ENCODE measurements at places on chromosomes 11 and 22. TPM values are rescaled to one million over a fixed set of nuclear protein-coding genes. Genes with fewer than 3 reads are reported as not detected.

DNA sequence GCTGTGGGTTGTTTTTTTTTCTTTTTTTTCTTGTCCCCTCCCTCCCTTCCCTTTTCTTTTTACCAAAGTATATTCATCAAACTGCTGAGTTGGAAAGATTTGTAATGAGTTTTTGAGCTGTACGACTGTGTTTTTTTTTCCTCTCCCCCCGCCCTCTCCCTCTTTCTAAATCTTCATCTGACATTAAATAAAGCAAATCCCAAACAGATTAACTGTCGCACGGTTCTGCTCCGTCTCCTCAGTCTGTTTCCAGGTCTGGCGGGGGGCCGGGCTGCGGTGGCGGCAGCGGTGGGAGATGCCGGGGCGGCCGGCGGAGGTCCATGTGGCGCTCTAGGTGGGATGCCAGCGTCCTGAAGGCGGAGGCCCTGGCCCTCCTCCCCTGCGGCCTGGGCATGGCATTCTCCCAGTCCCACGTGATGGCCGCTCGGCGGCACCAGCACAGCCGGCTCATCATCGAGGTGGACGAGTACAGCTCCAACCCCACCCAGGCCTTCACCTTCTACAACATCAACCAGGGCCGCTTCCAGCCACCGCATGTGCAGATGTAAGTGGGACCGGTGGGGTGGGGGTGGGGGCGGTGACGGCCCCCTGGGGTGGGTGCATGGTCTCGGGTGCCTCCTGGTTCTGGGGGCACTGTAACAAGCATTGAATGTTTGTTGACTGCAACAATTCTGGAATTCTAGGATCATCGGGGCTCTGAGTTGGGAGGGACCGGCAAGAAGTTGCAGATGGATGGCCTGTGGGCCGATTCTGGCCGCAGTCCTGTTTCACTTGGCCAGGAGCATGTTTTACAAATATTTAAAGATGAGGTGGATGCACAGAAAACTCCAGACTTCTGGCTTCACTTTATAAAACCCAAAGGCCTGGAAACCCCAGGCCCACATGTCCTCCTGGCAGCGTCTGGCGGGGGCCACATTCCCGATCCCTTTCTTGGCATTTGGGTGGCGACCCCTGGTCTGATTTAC lies 13.1 kb downstream of the MPPED1 start:
- DNase-seq: no peak

DNA sequence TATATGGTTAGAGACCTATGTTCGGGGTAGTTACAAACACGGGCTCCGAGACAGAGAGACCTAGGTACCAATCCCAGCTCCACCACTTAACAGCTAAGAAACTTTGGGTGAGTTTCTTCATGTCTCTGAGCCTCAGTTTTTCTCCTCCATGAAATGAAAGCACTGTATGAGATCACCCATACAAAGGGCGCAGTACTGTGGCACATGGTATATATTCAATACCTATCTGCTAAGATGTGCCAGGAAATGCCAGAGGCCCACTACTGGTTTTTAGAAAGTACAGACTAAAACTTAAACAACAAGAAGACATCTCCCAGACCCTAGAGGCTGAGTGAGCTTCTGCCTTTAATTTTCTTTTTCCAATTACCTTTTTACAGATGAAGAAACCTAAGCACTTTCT lies 69.5 kb downstream of the SLC1A2 start:
- no peak for DNase-seq

The CRYBB2 gene
- not detected for polyA plus RNA-seq

DNA sequence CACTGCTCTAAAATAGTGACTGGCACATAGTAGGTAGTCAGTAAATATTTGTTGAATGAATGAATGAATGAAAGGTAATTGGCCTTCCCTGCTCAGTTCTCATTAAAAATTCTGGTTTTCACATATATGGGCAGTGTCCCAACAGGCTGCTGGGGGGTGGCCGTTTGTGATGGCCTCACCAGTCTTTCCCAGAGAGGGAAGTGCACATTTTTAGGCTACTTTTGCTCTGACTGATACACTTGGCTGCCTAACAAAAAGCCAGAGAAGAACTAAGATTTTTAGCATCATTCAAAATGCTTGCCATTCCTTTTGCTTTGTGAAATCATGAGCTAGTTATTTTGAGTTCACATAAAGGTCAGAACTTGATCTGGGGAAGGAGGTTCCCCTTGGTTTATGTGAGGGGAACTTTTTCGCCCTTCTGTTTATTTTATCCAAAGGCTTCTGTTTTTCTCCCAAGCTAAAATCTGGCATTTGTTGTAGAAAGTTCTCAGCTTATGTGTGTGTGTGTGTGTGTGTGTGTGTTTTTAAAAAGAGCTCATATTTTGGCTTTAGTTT lies 83.1 kb downstream of the PTPRJ start:
- DNase-seq: no peak

DNA sequence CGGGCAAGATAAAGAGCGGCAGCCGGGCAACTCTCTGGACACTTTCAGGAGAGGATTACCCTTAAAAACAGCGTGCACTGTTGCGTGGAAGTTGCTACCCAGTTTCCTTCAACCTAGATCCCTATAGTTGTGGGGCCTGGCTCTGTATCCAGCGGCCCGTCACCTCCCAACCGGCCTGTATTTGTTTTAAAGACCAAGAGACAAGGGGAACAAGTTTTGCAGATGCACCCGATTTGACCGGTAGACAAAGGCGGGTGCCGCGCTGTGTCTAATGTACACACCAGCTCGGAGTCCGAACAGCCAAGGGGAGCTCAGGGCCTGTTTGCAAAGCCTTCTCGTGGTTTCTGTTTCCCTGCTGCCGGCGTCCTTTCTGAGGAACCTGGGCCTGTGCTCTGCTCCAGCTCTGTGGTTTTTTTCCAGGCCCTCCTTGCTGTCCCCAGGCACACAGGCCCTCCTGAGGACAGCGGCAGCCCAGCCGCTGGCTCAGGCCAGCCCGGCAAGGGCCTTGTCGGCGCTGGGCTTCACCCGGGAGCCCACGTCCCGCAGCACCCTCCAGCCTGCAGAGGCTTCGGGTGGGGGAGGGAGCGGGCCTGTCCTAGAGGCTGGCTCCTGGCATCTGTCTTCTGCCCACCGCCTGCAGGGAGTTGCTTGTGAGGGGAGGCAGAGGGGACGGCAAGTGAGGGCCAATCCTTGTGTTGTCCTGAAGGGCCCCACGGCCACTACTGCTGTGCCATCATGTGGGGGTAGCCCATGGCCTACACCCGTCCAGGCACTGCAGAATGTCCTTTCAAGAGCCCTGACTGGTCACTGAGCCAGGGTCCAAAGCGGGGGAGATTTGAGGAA lies 1.4 kb downstream of the TBX1 start:
- DNase-seq: no peak

GRCh38 chr22:20428496-20429253 lies 8.9 kb downstream of the SCARF2 start:
- DNase-seq: no peak

DNA sequence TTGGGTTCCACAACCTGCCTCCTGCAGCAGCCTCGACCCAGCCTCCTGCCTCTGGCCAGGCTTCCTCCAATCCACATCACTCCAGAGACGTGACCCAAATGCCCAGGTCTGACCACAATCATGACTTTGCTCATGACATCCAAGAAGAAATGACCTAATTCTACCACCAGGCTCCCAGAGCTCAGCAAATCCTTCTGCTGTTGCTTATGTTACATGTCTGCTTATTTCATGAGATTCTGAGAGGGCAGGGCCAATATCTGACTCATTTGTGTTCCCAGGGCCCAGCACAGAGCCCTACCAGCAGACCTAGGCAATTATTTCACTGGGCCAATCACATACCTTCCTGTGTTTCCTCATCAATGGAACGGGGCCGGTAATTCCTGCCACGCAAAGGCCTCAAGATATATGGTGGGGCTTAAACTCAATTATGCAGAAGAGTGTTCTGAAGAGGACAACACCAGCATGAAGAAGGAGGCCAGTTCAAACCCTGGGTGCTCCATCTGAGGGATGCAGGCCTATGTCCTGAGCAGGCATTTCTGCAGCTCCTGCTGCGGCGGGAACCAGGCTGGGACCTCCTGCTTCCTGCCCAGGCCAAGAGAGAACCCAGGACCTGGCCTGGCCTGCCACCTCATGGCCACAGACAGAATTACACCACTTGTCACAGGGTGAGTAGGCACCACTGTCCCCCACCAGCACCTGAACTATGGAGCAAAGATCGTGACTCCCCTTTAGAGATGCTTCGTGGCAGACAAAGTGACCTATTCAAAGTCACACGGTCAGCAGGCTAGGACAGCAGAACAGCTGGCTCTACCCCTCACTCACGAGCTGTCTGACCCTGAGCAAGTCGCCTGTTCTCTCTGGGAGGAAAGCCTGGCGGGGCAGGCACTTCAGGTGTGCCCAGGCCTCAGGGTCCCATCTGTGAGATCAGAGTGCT lies 5.9 kb downstream of the CENPM start:
- DNase-seq: peak; percentile 84

GRCh38 chr22:31082606-31083376 lies 1.7 kb downstream of the SMTN start:
- DNase-seq: peak; percentile 85

GRCh38 chr11:72821920-72822799 lies 7.9 kb downstream of the ATG16L2 start:
- DNase-seq: peak; percentile 89

DNA sequence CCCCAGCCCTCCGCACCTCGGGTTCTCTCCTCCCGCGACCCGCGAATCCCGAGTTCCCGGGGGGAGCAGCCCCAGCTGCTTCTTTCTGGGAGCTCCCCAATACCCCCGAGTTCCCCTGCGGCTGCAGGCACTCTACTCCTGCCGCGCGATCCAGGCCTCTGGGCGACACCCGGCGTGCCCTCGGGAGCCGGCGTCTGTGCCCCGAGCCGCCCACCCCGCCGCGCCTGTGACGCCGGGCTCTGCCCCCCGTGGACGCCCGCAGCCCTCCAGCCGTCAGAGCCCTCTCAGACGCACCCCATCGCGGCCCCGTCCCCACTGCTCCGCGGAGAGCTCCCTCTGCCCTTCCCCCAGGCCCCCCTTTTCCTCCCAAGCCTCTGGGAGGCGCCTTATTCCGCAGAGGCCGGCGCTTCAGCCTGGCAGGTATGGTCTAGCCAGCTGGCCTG lies 422 bp downstream of the GLB1L2 start:
- no peak for DNase-seq

Measured in heart left ventricle (tissue), 16 donors.